AG10803 (cell line): ENCODE measurements at places on chromosomes 2 and 18.

- no peak for DNase-seq
Observed at GRCh38 chr2:178874529-178875240, 67.5 kb upstream of the TTN start.

- no peak for DNase-seq
Observed at GRCh38 chr2:134505446-134505845, 213.4 kb downstream of the TMEM163 start.

DNA sequence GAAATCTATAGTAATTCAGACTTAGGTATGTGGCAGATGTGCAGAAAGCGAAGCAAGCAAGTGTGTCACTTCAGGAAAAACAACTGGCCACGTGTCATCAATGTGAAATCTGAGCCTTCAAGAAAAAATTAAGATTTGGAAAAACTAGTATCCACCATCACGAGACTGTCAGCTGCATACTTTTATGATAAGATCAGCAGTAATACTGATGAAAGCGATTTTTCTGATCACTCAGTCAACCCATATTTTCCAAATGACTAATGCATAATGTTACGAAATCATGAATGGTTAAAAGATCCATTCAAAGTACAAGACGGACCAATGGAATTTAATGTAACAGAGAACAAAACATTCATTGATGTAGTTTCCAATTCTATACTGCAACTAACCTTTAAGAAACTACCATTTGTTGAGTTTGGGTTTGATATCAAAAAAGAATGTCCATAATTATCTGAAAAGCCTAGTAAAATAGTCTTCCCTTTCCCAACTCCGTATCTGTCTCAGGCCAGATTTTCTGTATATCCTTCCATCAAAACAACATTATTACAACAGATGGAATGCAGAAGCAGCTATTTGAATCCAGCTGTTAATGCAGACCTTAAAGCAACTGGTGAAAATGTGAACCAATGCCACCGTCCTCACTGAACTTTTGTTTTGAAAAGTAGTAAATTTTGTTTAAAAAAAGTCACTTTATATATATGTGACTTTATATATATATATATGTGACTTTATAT, 17.0 kb upstream of the BCL2 start:
- DNase-seq = peak; percentile 93

DNA sequence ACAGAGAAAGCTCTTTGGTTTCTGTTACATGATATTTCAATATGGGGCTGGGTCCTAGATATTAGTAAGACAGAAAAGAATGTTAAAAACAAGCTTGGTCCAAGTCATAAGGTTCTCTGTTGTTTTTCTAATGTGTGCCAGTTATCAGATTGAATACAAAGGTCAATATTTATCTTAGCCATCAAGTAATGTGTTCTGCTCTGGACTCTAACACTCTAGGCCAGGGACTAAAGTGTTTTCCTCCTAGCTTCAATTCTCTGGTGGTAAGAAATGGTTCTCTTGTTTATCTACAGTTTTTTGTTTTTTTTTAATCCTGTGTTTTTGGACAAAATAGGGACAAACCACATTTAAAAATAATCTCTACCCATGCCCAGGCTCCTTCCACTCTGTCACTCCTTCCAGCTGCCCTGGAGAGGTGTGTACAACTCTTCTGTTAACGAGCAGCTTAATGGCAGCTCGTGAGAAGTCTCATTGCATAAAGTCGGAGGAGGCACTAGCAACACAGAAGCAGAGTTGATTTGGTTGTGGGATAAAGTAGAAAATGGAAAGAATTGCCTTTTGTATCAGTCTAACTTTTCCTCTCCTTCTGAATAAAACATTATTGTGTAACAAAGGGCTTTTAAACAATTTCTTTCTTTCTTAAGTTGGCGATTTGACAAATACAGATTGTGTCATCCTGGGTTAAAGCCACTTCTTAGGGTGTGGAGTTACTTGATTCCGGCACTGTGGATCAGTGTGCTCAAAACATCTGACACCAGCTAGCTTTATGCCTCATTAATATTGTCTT, 8.0 kb upstream of the SESTD1 start:
- peak; percentile 73 for DNase-seq

GRCh38 chr18:75478996-75479880, 51.7 kb upstream of the SMIM21 start:
- DNase-seq = peak; percentile 67

GRCh38 chr2:145755019-145755837, 1235.3 kb upstream of the ZEB2 start:
- no peak for DNase-seq
